ENCODE measurements at places on chromosomes 3 and 15.
A peak's percentile ranks its signal among the peaks of the same experiment; 100 is the strongest.

DNA sequence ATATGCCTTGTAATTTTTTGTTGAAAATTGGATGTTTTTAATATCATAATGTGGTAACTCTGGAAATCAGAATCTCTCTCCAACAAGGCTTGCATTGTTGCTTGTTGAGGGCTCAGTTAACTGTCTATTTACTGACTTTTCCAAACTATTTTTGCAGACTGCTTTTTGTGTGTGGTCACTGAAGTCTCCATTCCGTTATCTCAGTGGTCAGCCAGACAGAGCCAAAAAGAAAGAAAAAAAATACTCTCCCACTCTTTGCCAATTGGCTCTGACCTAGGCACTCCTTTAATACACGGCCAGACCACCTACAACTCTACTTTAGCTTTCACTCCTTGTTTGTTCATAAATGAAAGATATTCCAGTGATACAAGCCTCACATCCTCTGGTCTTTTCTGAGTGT lies 52.5 kb downstream of the IFT80 start:
- no peak for DNase-seq

- no peak for DNase-seq
These were observed 24.5 kb downstream of the ESYT3 start for GRCh38 chr3:138458774-138459499.

DNA sequence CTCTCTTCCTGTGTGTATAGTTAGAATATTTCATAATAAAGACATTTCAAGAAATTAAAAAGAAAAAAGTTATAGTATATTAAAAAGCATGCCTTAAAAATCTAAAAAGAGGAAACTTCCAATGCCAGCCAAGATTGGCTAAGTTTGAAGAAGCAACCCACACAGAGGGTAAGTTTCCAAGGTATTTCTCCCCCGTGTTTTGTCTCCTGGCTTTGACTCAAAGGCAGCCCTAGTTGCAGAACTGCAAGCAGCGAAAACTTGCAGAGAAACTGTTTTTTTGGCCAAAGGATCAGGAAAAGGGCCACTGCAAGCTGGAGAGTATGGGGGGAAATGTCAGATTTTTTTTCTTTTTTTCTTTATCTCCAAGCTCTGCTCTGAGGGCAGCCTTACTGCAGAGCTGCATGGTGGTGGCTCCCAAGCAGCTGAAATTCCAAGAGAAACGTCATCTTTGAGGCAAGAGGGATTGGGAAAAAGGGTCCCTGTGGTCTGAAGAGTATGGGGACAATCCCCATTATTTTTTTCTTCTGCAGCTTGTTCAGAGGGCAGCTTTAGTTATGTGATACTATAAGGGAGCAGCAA lies 23.0 kb downstream of the HACL1 start:
- no peak for DNase-seq

DNA sequence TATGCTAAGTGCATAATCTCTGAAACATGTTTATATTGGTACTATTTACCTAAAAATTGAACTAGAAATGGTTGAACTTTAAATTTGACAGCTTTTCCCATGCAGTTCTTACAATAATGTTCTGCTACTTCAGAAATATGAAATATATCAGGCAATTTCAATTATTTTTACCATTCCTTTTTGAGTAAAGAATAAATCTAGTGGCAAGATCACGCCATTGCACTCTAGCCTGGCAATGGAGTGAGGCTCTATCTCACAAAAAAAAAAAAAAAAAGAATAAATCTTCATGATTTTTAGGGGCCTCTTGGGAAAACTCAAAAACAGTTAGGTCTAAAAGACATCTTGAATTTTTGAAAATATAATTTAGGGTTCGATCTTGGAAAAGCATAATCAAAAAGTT lies 10.6 kb upstream of the DNAAF4 start:
- DNase-seq = no peak

DNA sequence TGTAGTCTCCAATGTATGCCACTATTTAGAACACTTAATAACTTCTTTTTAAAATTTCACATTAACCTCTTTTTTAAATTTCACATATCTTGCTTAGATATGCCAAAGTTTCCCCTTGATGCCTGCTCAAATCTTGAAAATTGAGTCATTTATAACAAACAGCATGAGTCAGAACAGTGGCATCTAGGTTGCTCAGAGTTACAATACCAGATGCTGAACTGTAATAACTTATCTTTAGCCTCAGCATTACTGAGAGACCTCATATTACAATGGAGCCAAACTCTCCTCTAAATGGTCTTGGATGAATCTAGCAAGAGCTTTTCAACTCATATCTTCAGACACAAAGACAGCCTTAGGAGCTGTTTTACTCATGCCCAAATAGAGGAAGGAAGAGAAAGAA lies 439.3 kb upstream of the ARPP21 start:
- DNase-seq = no peak

GRCh38 chr3:8635631-8636030 lies 9.0 kb downstream of the SSUH2 start:
- DNase-seq = no peak

GRCh38 chr15:74831813-74832495 lies 5.5 kb downstream of the CPLX3 start:
- no peak for DNase-seq

DNA sequence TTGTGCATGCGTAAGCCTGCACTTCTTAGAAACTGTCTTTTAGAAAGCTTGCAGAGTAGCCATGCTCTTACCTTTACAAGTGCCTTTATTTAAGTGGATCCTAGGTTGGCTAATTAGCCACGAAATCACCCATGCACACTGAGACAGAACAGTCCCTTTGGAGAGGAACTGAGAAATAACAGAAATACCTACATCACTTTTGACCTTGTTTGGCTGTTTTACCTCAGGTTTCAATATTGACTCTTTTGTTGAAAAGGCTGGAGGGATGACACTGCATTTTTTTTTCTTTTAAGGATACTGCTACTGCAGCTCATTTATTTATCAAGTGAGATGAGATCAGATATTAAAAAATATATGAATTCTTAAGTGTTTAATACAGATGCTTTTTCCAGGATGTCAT lies 155.6 kb upstream of the GOLIM4 start:
- no peak for DNase-seq

DNA sequence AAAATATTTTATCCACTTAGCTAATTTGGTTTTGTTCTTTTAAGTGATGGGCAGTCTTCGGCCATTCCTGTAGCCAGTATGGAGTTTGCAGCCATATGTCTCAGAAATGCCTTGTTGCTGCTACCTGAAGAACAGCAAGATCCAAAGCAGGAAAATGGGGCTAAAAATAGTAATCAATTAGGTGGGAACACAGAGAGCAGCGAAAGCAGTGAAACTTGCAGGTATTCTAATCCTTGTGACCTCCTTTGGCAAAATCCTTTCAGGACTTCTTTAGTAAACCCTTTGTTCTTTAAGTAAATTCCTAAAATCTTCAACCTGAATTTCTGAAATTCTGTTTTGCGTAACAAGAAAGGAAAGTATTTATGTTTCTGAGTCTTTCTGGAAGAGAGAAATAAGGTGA lies 49.8 kb downstream of the CNOT10 start:
- DNase-seq = no peak

GRCh38 chr15:76863123-76863522 lies 42.0 kb downstream of the SCAPER start:
- no peak for DNase-seq

- peak; percentile 8 for DNase-seq
These were observed 30.2 kb downstream of the IFT80 start for GRCh38 chr3:160368804-160369203.

- DNase-seq = no peak
These were observed 195.8 kb downstream of the PLCH1 start for GRCh38 chr3:155549087-155549486.

- peak; percentile 58 for DNase-seq
These were observed 11.5 kb downstream of the APH1B start for GRCh38 chr15:63288778-63289378.

DNA sequence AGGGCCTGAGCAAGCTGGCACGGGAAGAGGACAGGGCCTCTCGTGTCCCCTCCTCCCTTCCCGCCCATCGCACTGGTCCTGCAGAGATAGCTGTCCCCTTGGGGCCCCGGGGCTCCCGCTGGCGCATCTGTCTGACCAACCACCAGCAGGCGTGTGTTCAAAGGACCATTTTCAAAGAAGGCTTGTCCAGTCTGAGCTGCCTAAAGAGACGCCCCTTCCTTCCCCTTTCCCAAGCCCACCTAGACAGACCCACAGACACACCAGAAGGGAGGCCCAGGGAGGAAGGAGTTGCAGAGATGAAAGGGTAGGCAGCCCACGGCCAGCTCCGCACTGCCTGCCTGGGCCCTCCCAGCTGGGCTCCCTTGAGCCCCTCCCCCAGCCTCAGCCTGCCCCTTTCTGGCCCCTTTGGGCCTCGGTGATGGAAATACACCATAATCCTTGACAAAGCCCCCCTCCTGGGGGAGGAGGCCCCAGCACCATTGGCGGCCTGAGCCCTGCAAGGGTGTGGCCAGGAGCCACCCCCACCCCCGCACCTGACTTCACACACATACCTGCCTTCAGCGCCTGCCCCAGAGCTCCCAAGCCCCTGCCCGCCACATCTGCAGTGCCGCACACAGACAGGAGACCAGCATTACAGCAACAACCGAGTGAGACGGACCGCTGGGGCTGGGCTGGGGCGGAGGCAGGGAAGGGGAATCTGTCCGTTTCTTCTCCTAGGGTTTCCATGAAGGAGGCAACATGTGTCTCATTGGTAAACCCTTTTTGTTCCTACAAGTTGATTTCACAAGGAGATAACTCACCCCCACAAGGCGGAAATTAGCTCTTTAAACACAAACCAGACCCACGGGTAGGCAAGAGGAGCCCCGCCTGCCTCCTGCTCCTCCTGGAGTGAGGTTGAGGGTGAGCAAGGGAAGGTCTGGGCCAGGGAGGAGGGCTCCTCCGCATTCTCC lies at the start of gene STRA6:
Gene STRA6 (minus strand): TSS at position 336 of the 950 bp plus-strand sequence. CDS start 520 bp downstream, outside the sequence.
- DNase-seq = no peak

DNA sequence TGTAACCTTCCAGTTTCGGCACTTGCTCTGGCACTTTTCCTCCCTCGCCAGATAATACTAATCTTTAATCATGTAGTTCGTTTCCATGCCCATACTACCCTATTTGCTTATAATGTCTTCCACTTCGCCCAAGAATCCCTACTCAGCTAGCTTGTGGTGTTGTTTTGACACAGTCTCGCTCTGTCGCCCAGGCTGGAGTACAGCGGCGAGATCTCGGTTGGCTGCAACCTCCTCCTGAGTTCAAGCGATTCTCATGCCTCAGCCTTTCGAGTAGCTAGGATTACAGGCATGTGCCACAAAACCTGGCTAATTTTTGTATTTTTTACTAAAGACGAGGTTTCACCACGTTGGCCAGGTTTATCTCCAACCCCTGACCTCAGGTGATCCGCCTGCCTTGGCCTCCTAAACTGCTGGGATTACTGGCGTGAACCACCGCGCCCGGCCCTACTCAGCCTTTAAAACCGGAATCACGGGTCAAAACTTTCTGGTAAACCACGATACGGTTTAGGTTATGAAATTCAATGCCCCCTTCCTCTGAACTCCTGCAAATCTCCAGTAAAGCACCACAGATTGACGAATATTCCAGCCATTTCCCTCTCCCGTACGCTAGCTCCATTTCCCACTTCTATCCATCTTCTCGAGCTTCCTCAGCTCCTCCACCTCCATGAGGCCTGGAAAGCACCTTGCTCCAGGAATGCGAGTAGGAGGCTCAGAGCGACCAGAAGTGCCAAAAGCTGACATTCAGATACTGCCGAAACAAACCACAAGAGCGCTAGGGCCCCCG lies 878 bp upstream of the RAD51 start:
- DNase-seq = no peak

DNA sequence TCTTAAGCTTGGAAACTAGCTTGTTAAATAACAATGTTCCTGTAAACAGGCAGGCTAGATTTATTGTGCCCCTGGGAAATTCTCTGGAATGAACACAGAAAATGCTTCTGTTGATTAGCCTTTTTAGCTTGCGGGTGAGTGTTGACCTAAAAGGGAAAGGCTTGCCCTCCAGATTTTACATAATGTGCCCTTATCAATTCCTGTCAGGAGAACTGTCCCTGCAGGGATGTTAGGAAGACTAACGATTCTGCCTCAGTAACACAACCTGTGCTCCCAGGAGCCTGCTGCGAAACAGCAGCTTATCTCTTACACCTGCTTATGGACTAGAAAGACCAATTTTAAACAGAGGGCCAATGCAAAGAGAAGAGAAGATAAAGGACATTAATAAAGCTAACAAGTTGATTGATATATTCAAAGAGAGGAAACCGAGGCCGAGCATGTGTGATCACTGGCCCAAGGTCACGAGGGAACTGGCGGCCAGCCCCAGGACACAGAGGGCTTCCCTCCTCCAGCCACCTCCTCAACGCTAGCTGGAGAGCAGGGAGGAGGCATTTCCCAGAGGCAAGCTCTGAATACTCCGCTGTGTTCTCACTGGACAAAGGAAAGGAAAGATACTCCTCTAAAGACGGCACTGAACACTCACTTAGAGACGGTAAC lies 48.4 kb upstream of the TJP1 start:
- no peak for DNase-seq

DNA sequence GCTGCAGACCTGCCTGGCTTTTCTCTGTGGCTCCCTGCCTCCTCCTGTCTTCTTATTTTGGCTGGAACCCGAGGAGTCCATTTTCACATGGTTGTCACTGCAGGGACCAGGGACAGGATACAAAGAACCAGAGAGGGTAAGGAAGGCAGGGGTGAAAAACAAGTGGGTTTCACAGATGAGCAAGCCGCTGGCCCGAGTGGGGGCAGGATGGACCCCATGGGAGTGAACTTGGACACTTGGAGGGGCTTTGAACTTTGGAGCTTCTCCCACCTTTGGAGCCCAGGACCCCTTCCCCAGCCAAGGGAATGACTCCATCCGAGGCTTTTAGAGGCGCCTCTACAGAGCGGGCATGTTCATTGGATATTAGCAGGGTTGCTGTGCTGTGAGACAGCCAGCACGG lies 26.9 kb upstream of the ADCY5 start:
- no peak for DNase-seq

DNA sequence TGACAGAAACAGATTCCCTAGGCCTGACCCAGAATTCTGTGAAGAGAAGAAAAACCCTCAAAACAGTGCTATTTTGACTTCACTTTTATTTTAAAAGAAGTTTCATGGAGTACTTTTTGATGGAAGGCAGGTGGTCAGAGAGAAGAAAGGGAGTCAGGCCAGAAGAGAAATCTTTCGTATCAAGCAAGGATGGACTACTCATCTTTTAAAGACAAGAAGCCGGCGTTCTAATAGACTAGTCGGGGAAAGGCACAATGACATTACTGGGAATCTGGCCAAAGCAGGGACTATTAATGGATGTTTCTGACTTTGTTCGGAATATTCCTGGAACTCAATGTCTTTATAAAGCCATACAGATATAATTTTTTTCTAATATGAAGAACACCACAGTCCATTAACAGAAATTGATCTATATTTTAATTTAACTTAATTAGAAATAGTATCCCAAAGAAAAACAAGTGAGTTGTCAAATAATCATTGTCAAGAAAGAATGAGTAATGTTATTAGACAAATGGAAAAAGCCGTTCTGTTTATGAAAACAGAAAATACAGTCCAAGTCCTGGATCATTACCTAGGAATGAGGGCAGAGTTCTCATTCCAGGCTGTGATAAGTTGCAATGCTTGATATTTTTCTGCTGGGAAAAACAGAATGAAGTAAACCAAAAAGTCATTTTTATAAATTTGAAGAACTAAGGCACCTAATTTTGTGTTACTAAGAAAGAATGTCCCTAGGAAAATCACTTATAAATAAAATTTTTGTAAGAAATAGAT lies 23.7 kb upstream of the PCOLCE2 start:
- no peak for DNase-seq

- no peak for DNase-seq
These were observed 58.4 kb downstream of the DAPK2 start for GRCh38 chr15:63987796-63988378.

- no peak for DNase-seq
These were observed 30.9 kb downstream of the PTH1R start for GRCh38 chr3:46908294-46908985.
